ENCODE measurements at places on chromosomes 7 and 10.

DNA sequence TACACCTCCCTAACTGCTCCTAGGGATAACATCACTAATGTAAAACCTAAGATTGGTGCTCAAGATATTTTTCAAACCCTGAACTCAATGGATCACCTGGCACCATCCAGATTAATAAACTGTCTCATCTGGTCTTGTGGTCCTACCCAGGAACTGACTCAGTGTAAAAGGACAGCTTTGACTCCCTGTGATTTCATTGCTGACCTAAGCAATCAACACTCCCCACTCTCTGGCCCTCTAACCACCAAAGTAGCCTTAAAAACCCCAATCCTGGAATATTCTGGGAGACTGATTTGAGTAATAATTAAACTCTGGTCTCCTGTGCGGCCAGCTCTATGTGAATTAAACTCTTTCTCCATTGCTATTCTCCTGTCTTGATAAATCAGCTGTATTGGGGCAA, 6.2 kb upstream of the USP54 start:
- H3K27me3 ChIP-seq, result no peaks in the 10 kb centered on the region
- H3K36me3 ChIP-seq, result no peaks in the 10 kb centered on the region
- no peak overlapping the region for H3K27ac ChIP-seq
- no peaks in the 10 kb centered on the region for H3K4me1 ChIP-seq
- H3K4me3 ChIP-seq, result no peak overlapping the region

GRCh38 chr7:114819616-114820362, 102.1 kb upstream of the MDFIC start:
- H3K27me3 ChIP-seq, result no peaks in the 10 kb centered on the region
- H3K27ac ChIP-seq, result no peak overlapping the region
- no peaks in the 10 kb centered on the region for H3K4me1 ChIP-seq
- H3K4me3 ChIP-seq, result no peak overlapping the region
- H3K36me3 ChIP-seq, result no peaks in the 10 kb centered on the region

- no peaks in the 10 kb centered on the region for H3K27me3 ChIP-seq
- H3K4me3 ChIP-seq, result no peak overlapping the region
- DNase-seq, result no peak
Measured at GRCh38 chr7:36796850-36797536, 72.7 kb upstream of the AOAH start.

DNA sequence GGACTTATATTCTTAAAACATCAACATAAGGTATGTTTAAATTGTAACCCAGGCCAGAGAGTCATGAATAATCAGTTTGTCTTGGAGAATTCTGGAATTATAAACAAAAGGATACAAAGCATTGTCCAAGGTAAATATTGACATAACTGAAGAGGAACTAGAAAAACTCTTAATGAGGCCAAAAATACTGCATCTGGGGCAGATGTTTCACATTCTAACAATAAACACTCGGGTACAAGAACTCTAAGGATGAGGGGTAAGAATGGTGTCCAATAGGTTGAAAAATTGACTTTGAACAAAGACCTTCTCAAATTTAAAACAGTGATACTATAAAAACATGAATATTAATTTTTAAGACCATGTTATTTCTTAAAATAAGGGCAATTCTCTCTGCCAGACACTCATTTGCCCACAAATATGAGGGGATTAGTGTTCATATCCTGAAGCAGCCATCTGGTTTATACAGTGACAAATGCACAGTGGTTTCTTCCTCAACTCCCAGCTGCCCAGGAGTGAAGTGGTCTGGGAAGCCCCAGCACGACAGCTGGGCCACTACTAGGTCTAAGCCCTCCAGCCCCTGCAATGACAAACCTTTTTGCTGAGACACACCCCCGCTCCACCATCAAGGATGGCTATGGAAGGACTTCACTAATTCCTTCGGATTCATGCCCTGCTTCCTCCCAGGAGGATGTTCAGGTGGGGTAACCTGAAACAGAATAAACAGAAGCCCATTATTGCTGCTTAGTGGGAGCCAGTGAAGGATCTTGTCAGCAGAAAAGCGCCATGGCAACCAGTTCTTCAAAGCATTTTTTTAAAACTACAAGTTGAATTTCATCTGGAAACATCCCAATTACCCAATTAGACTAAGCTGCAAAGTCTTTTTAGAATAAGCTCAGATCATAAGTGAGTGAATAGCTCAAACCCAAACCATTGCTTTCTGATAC, 107.5 kb upstream of the ARID5B start:
- no peaks in the 10 kb centered on the region for H3K36me3 ChIP-seq
- no peak overlapping the region for H3K4me3 ChIP-seq
- H3K4me1 ChIP-seq, result no peaks in the 10 kb centered on the region
- H3K27ac ChIP-seq, result no peak overlapping the region
- H3K27me3 ChIP-seq, result no peaks in the 10 kb centered on the region

- DNase-seq, result no peak
- no peak overlapping the region for H3K4me3 ChIP-seq
- no peaks in the 10 kb centered on the region for H3K27me3 ChIP-seq
Measured at GRCh38 chr7:18780266-18780665, 284.7 kb downstream of the HDAC9 start.

DNA sequence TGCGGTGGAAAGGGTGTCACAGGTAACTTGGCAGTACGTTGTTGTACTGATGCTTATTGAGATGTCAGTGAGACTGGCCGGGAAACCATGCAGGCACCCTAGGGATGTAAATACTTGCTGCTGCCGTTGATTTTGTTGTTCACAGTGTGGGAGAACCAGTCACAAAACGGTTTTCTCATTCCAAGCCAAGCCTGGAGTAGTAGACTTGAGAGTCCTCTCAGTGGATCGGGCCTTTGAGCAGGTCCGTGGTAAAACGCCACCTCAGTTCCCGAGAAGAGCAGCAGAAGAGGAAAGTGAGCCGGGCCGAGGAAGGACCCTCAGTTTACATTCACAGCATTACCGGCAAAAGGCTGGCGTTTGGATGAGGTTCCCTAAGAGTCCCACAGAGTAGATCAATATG, 1.1 kb downstream of the JAKMIP3 start:
- no peak overlapping the region for H3K4me3 ChIP-seq
- no peaks in the 10 kb centered on the region for H3K4me1 ChIP-seq
- no peak for DNase-seq
- H3K36me3 ChIP-seq, result no peaks in the 10 kb centered on the region
- H3K27me3 ChIP-seq, result peaks cover 53% of the 10 kb centered on the region

DNA sequence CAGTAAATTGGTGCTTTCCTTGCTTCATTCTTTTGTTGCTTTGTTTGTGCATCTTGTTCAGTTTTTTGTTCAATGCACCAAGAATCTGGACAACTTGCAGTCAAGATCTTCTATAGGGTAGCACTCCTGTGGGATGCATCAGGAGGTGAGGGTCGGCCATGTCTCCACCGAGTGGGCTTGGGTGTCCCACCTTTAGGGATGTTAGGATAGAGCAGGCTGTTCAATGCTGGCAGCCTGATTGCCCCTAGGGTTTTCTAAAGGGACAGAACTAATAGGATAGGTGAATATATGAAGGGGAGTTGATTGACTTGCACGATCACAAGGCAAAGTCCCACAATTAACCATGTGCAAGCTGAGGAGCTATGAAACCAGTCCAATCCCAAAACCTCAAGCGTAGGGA, 109.9 kb downstream of the GLRX3 start:
- no peaks in the 10 kb centered on the region for H3K27me3 ChIP-seq
- no peak overlapping the region for H3K4me3 ChIP-seq

GRCh38 chr10:88385601-88386203, 197.4 kb downstream of the RNLS start:
- DNase-seq, result peak; percentile 95
- H3K36me3 ChIP-seq, result no peaks in the 10 kb centered on the region
- H3K27me3 ChIP-seq, result no peaks in the 10 kb centered on the region
- peak overlapping the region; percentile 47 for H3K4me3 ChIP-seq
- peaks cover 70% of the 10 kb centered on the region for H3K4me1 ChIP-seq

- H3K36me3 ChIP-seq, result no peaks in the 10 kb centered on the region
- no peak overlapping the region for H3K4me3 ChIP-seq
- no peaks in the 10 kb centered on the region for H3K4me1 ChIP-seq
Measured at GRCh38 chr7:155831807-155832524, 19.7 kb upstream of the SHH start.

- no peaks in the 10 kb centered on the region for H3K36me3 ChIP-seq
- H3K27ac ChIP-seq, result no peak overlapping the region
- H3K4me3 ChIP-seq, result no peak overlapping the region
- H3K4me1 ChIP-seq, result no peaks in the 10 kb centered on the region
- H3K27me3 ChIP-seq, result no peaks in the 10 kb centered on the region
Measured at GRCh38 chr7:16095171-16095950, 326.0 kb downstream of the CRPPA start.

- H3K27me3 ChIP-seq, result no peaks in the 10 kb centered on the region
- peak overlapping the region; percentile 27 for H3K27ac ChIP-seq
- no peaks in the 10 kb centered on the region for H3K36me3 ChIP-seq
- peaks cover 19% of the 10 kb centered on the region for H3K4me1 ChIP-seq
Measured at GRCh38 chr7:17772581-17773288, 167.6 kb downstream of the SNX13 start.

GRCh38 chr10:28332726-28333125, 29.9 kb upstream of the MPP7 start:
- DNase-seq, result no peak
- H3K27ac ChIP-seq, result no peak overlapping the region
- H3K4me1 ChIP-seq, result peaks cover 5% of the 10 kb centered on the region
- no peak overlapping the region for H3K4me3 ChIP-seq
- no peaks in the 10 kb centered on the region for H3K36me3 ChIP-seq

All from MM.1S (cell line).